ENCODE measurements at places on chromosomes 1 and 21.

- DNase-seq: no peak
Observed at GRCh38 chr1:151825204-151825603, 6.4 kb downstream of the RORC start.

DNA sequence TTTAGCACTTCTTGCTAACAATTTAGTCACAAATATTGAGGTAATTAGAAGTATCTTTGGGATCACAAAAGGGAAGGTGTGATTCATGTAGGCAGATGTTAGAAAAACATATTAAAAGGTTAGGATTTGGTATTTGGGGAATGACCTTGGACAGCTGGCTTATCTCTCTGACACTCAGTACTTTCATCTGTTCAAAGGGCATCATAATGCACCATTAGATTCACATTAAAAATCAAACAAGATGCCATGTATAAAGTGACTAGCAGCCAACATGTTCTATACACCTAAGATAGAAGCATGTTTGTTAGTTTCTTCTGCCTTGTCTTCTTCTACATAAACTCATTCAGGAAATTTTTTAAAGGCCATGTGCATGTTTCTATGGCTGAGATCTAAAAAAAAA, 56.5 kb upstream of the ESRRG start:
- DNase-seq: no peak

DNA sequence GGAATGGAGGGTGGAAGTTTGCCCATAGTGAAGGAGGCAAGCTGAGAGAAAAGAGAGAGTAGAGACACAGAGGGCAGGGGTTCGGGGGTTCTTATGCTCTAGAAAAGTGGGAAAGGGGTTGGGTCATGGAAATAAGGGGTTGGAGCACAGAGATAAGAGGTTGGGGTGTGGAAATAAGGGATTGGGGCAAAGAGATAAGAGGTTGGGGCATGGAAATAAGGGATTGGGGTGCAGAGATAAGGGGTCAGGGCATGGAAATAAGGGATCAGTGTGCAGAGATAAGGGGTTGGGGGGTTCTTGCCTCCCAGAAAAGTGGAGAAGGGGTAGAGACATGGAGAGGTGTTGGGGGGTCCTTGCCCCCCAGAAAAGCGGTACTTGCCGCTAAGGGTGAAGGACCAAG, 56.2 kb downstream of the SFPQ start:
- DNase-seq: no peak

- DNase-seq: no peak
Observed at GRCh38 chr1:13751985-13752384, 52.0 kb downstream of the PRDM2 start.

DNA sequence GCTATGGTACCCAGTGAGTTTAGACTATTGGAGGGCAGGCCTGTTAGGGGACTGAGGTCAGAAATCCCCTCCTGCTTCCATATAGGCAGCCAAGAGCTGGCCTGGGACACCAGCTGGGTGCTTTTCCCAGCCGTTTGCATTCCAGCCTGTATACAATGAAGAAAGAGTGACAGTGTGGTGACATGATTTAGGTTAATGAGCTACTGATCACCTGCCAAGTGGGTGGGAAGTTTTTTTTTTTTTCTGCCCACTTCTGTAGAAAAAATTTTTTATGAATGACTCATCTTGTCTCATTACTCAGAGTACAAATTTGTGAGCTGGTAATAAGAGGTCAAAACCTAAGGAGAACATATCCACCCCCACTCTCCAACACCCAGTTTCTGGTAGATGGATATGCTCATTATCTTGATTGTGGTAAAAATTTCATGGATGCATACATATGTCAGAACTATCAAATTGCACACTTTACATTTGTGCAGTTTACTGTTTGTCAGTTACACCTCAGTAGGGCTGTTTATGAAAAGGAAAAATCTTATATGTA, 16.4 kb upstream of the CGN start:
- DNase-seq: no peak

GRCh38 chr1:181086926-181087325, 1.6 kb upstream of the IER5 start:
- DNase-seq: no peak

GRCh38 chr1:7456722-7457082, 314.4 kb upstream of the VAMP3 start:
- DNase-seq: no peak

- DNase-seq: no peak
Observed at GRCh38 chr1:1081311-1082238, 7.5 kb upstream of the RNF223 start.

- DNase-seq: no peak
Observed at GRCh38 chr1:63024132-63024531, 240.2 kb downstream of the ATG4C start.

- no peak for DNase-seq
Observed at GRCh38 chr21:32340863-32341848, 42.5 kb downstream of the MRAP start.

- no peak for DNase-seq
Observed at GRCh38 chr1:2451741-2452140, 24.3 kb upstream of the PLCH2 start.

DNA sequence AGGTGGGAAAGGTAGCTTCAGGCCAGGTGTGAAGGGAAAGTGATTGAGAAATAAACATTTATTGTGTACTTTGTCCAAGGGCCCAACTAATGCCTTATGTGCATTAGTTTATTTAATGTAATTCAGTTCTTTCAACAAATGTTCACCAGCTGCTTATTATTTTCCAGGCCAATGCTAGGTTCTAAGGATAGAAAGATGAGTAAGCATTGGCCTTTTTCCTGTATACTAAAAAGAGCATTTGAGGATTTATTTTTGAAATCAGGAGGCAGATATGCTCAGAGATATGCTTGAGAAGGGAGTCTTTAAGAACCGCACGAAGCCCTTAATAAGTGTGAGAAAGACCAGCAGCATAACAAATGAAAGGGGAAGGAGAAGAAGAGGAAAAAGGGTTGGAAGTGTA, 32.0 kb downstream of the CLCA1 start:
- DNase-seq: no peak

DNA sequence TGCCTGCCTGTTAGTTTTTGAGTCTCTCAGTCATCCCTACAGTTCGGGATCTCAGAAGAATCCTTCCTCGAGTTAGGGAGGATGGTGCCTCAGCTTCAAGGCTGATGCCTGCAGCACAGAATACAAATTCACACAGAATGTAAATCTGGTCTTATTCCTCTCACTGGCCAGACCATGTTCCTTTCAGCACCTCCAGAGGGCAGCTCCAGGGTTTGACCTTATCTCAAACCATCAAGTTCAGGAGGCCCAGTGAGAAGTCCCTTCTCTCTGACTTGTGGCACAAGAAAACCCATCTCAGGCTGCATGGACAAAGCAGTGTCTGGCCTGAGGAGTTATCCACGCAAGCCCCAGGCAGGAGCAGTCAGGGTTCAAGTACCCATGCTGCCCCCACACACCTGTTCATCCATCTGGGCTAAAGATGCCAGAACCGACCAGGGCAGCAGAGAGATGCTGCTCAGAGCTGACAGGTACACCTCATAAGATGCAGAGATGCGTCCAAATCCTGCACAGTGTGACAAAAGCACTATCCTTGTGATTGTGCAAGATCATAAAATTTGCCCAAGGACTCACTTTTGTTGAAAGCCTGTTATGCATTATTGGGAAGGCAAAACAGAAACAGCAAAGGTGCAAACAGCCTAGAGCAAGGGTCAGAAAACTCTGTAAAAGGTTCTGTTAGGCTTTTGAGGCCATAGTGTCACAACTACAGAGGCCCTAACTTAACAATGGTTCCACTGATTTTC, 49.8 kb downstream of the BCAR3 start:
- no peak for DNase-seq

GRCh38 chr1:15712168-15712567, 23.9 kb upstream of the SLC25A34 start:
- DNase-seq: no peak

DNA sequence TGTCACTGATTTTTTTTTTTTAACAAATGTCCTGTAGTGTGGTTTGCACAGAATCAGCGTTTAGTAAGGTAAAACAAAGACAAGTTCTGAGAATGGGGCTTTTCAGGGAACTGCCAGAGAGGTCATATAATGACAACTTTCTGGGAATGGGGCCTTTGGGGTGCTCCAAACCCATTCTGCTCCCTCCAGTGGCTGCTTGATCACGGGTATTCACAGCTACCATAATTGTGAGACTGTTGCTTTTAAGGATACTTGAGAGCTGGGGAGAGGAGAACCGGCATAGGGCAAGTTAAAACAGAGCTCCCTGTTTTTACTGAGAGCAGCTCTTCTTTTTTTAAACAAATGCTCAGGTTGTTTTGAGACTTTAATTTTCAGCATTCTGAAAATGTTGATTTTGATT, 48.2 kb downstream of the CYP2J2 start:
- DNase-seq: no peak

DNA sequence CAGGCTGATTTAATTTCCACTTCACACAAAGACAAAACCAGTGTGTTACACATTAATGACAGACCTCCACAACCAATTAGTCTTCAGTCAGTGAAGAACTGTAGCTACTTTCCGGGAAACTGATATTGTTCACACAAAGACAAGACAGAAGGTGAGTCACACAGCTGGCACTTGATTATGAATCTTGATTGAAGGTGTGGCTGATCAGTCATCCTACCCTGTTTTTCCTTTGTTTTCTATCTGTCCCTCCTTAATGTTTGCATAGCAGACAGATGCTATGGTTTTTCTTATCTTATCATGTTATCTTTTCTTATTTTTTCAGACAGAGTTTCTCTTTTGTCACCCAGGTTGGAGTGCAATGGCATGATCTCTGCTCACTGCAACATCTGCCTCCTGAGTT, 185.1 kb upstream of the GREM2 start:
- DNase-seq: no peak

All from activated CD8-positive, alpha-beta memory T cell treated with anti-CD3 and anti-CD28 coated beads for 1 hour (primary cell).